H4 (cell line): ENCODE measurements at places on chromosomes 2 and 18. TPM values are rescaled to one million over a fixed set of nuclear protein-coding genes. Genes with fewer than 3 reads are reported as not detected.

DNA sequence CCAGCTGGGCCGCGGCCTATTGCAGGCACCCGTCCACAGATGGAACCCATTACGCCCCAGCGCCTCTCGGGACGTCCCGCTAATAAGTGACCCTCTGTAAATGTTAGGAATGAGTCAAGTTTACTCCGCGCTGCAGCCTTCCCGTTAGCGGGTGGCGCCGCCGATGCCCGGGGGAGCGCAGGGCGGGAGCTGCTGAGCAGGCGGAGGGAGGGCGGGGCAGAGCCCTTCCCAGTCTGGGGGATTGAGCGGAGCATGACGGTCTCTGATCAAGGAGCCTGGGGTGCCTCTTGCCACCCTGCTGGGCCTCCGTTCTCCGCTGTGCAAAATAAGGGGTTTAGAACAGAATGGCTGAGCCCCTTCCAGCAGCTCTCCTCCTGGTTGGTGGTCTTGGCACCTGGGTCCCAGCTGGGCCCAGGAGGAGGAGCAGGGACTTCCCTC, 10.5 kb downstream of the CROCC2 start:
- DNase-seq: peak; percentile 88

DNA sequence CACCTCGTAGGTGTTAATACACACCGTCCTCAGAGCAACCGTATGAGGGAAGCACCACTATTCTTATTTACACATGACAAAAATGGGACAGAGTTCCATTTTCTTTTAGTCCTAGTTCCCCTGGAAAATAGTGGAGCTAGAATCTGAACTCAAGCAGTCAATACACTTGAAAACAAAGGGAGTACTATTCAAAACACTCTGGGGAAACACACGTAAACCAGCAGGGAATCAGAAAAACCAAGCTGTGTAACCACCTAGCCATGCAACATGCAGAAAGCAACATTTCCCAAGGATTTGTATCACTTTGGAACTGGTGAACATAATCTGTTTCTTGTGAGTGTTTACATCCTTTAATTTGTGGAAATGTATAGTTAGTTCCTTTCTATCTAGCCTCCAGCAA, 208.2 kb downstream of the UBE2E3 start:
- no peak for DNase-seq

Gene CHST9
- total RNA-seq: 0.23 and 1.1 TPM in 2 replicates

DNA sequence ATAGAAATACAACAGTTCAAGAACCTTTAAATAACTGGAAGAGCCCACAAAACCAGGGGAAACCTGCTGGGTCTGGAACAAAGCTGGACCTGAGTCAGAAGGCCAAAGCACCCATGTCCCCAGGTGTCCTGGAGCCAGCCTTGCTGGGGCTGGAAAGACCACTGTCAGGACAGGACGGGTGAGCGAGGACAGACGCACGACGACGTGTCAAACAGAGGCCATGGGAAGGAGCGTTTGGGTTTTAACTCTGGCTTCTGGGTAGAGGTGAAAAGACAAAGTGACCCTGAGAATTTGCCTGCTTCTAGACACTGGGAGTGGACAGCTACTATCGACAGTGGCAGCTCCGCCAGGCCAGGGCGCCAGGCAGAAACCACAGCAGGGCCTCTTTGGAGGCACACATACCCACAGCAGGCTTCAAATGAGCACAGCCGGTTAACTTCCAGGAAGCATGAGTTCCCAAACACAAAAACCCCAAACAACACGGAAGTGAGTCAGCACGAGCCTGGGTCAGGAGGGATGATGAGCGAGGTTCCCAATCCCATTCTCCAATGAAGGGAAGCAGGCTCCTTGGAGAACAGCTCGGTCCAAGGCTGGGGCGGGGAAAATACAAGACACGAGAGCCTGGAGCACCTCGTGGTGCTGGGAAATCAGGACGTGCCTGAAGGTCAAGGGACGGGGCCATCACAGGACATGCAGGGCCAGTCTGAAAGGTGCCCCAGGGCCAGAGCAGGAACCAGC, 208.0 kb downstream of the TWIST2 start:
- peak; percentile 44 for DNase-seq

Gene PPP3R1
- total RNA-seq: 17.6 and 26.5 TPM in 2 replicates

Gene MRPL30
- 49.4 and 49.6 TPM in 2 replicates for total RNA-seq

Gene C2orf66
- not detected in 2 replicates for total RNA-seq

- DNase-seq: no peak
Measured at GRCh38 chr2:232255033-232255432, 123.5 kb upstream of the ALPP start.

DNA sequence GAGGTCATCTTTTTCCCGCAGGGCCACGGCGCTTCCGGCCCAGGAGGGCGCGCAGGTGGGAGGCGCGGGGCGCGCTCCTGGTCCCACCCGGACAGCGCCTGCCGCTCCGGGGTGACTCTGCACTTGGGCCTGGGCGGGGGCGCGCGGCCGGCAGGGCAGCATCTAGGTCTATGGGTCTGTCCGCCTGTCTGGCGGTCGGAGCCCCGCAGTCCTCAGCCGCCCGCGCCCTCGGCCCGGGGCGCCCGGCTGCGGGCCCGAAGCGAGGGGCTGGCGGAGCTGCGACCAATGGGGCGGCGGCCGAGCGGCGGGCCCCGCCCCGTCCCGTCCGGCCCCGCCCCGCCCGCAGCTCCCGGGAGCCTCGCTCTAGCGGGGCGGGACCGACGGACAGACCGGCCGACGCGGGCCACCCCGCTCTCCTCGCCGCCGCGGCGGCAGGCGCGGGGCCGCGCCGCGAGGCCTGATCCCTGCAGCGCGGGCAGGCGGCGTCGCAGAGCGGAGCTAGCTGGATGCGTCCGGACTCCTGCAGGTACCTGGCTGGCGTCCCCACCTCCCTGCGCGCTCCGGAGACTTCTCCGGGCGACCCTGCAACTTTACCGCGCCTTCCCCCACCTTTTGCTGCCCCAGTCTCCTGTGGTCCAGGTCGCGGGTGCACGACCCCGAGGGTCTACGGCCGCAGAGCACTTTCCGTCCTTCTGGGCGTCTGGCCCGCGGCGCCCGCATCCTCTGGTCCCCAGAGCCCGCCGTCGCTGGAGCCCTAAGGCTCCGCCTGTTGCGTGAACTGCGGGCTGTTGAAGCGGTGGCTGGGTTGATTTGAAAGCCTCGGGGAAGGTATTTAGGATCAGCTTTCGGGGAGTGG, at the start of gene KCNS3:
KCNS3 (plus strand) TSS at position 387 of the 856 bp plus-strand sequence. CDS start 52,342 bp downstream, outside the sequence.
- no peak for DNase-seq

Gene RNF144A
- total RNA-seq: 6.5 and 8.3 TPM in 2 replicates

- peak; percentile 30 for DNase-seq
Measured at GRCh38 chr2:27407798-27408491, 1.4 kb downstream of the PPM1G start.

Gene MARCO
- total RNA-seq: not detected in 2 replicates

Gene ZC3H6
- total RNA-seq: 0.92 and 5.0 TPM in 2 replicates

DNA sequence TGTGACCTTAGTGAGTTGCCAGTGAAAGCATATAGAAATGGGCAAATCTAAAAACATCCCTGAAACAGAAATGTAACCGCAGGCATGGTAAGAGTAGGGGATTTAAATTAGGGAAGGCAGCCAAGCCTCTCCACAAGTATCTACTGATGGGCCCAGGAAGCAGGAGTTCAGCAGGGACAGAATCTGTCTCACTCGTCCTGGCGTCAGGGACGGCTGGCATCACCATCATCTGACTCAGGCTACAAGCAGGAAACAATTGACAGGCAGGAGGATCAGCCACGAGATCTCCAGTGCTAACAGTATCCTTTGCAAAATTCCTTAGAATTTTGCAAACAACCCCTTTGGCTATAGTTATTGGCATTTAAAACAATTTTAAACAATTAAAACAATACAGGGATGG, 61.3 kb downstream of the SMAD4 start:
- no peak for DNase-seq

Gene NPAS2
- 2.8 and 4.7 TPM in 2 replicates for total RNA-seq

DNA sequence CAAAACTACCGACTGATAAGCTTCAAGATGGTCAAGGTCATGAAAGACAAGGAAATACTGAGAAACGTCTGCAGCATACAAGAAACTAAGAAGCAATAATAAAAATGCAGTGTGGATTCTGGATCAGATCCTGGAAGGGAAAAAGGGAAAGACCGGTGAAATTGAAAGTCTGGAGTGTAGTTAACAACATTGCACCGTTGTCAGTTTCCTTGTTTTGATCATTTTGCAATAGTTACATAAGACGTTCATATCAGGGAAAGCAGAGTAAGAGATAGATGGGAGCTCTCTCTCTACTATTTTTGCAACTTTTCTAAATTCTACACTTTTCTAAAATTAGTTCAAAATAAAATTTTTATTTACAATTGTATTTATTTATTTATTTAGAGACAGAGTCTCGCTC, 15.0 kb upstream of the ZNF407 start:
- DNase-seq: no peak

Gene PROM2
- total RNA-seq: 0.10 and 0.35 TPM in 2 replicates

Gene MAB21L4
- total RNA-seq: not detected in 2 replicates

- no peak for DNase-seq
Measured at GRCh38 chr2:138496096-138496651, 5.4 kb upstream of the SPOPL start.

GRCh38 chr18:32542221-32542798, 71.6 kb upstream of the GAREM1 start:
- peak; percentile 8 for DNase-seq

- DNase-seq: no peak
Measured at GRCh38 chr2:240066489-240066888, 13.2 kb upstream of the OR6B3 start.

GRCh38 chr2:11998626-11999378, 252.4 kb downstream of the LPIN1 start:
- DNase-seq: no peak

- DNase-seq: no peak
Measured at GRCh38 chr2:239193925-239194677, 206.7 kb downstream of the HDAC4 start.

DNA sequence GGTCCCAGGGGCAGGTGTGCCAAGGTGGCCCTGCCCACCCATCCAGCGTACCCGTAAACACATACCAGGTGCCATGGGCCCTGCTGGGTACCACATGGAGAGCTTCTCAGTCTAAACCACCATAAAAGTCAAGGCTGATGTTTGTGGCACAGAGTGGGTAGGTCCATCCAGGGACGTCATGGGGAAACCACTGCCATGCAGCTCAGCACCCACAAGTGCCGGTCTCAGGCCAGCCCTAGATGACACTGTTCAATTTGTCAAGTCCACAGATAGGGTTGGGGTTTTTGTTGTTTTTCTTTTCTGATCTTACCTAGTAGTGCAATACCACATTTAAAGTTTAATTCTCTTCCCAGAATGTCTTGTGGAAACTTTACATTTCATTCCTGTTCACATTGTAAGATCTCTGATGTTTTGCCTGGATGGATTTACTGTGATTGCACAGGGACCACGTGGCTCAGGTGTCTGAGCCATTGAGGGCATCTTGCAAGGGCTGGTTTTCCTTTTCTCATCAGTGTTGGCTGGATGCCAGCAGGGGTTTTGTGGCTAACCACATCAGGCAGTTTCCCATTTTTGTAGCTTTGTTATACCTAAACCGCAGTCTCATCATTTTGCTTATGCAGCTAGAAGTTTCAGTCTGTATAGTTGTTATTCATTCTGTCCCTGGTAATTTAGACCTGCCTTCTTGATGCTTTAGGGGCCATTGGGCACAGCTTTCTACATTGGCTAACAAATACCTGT, 64.7 kb downstream of the STK25 start:
- peak; percentile 62 for DNase-seq

- no peak for DNase-seq
Measured at GRCh38 chr2:184543832-184544231, 54.5 kb upstream of the ZNF804A start.

DNA sequence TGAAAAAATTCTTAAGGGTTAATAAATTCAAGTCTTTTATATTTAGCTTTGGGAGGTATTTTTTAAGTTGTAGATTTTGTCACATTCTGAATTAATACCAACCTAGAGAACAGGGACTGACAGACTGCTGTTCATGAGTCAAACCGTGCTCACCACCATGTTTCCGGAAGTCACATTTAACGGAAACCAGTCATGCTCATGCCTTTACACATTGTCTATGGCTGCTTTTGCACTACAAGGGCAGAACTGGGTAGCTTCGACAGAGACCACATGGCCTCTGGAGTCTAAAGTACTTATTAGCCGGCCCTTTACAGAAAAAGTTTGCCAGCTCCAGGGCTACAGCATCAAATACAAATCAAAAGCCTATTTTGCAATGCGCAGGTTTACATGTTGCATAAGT, 33.3 kb downstream of the LONRF2 start:
- no peak for DNase-seq
